Stimulated activated CD4-positive, alpha-beta T cell treated with anti-CD3 and anti-CD28 coated beads, Interleukin-1b, Interleukin-23, amount 100 ng/mL, for 1 hour (primary cell): ENCODE measurements at places on chromosomes 7 and 10.

GRCh38 chr10:60535427-60535826 lies 145.8 kb upstream of the ANK3 start:
- DNase-seq: no peak

- no peak for DNase-seq
Measured at GRCh38 chr10:73641328-73642060, at the start of gene MYOZ1. MYOZ1 (minus strand) TSS chr10:73641474; CDS start chr10:73640017, 1,457 bp downstream.

DNA sequence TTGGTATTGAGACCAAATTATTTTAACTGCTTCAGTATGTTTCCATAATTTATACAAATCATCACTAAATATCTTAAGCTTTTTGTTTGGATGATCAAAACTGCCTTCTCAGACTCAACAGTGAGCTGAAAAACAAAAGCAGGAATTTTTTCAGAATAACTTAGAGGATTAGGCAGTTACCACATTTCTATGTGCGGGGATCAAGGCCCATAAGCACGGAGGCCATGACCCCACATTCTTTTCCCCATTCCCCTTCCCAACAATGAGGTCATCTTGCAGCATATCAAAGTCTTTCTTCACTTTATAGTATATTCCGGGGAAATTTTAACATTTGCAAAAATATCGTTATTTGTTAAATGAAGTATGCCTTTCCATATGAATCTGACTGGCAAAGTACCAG lies 125.8 kb downstream of the ELMO1 start:
- DNase-seq: no peak

GRCh38 chr7:81175275-81175940 lies 256.6 kb upstream of the SEMA3C start:
- no peak for DNase-seq

DNA sequence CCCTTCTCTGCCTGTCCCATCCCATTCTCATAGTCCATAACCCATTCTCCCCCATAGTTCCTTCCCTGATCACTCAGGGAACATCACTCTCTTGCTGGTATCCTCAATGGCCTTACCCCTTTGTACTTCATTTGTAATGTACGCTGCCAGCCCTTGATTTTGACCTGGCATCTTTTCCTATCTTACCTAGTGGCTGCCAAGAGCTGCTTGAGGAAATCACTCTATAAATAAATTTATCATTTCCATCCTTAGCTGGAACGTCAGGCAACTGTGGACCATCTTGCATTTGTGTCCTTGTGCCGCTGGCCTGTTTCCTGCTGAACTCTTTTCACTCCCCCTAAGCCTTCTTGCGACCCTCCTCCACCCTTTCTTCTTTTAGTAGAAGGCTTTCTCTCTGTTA lies 14.0 kb downstream of the CDK14 start:
- no peak for DNase-seq

DNA sequence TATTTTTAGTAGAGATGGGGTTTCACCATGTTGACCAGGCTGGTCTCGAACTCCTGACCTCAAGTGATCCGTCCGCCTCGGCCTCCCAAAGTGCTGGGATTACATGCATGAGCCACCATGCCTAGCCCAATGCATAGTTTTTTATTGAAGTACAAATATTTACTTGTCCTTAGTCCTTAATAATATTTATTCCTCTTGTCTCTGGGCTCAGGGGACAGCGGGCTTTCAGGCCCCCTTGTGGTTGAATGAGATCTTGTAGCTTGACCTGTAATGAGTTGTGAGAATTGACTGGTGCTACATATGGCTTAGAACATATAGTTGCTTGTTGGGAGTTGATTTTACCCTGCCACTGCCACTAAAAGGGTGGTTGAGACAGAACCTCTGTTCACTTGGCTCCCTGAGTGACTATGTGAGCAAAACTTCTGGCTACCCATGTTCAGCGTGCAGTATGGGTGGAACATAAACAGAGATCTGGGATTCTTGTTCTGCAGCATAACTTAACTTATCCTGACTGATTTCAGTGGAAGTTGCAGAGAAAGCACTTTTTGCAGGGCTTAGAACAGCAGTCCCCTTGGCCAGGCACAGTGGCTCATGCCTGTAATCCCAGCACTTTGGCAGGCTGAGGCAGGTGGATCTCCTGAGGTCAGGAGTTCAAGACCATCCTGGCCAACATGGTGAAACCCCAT lies 14.9 kb downstream of the CCL26 start:
- no peak for DNase-seq

DNA sequence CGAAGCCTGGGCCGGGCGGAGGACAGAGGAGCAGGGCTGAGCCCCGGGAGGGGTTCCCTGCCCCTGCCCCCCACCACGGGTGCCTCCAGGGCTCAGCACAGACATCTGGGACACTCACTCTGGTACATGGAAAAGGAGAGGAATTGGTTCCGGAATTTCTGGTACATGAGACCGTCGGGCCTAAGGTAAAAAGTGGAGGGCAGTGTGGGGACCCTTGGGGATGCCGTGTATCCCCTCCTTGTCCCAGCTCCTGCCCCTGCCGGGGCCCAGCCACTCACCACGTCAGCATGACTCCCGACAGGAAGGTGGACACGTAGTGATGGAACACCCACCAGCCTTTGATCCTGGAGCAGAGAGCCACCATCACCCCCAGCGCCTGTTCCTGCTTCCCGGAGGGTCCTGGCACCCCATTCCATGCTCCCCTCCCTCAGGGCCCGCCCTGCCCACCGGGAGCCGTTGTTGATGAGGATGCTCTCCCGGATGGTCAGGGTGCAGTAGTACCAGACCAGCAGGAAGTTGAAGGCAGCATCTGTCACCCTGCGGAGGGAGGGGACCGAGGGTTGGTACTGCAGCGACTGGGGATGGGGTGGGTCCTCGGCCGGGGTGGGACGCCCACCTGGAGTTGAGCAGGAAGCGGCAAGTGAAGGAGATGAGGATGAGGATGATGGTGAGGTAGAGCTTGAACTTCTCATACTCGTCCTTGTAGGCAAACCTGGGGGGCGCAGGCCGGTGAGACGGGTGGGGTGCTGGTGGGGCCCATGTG lies 6.4 kb downstream of the TMEM120A start:
- DNase-seq: no peak

DNA sequence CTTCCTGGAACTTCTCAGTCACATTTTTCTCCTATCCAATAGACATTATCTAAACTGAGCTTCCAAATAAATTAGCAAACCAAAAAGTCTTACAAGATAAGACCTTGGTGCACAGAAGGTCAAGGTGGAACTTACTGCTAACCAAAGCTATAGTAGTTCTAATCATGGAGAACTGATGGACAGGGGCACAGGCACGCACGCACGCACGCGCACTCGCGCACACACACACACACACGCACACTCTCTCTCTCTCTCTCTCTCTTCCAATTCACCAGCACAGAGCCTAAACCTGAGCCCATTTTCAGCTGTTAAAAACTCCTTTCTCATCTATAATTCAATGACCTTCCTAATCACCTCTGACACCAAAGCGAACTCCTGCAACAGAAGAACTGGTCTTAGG lies 7.5 kb downstream of the FGFR2 start:
- no peak for DNase-seq

DNA sequence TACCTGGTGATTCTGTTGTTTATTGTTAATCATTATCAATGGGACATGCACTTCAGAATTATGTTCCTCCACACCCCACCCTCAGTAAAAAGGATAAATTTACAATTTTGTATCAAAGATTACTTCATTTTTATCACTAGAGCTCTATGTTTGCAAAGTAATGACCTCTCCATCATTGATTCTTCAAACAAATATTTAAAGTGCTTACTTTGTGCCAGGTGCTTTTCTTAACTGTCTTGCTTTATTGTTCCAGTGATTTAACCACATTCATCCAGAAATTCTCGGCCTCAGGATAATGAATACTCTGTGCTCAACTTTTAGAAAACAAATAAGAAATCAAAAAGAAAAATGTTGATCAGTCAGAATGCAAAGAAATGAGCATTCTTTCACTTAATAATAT lies 144.9 kb upstream of the FOXP2 start:
- no peak for DNase-seq

- DNase-seq: no peak
Measured at GRCh38 chr10:48574322-48574796, 30.5 kb downstream of the ARHGAP22 start.

- no peak for DNase-seq
Measured at GRCh38 chr7:2771274-2771731, 72.8 kb downstream of the GNA12 start.
